Heart left ventricle (tissue), 16 donors: ENCODE measurements at places on chromosomes 3 and 15.

- H3K4me1 ChIP-seq: peaks cover 32% of the 10 kb centered on the region
- H3K36me3 ChIP-seq: no peaks in the 10 kb centered on the region
- peak overlapping the region; percentile 86 for H3K27ac ChIP-seq
Observed at GRCh38 chr15:78811825-78812183, 540 bp upstream of the ADAMTS7 start.

DNA sequence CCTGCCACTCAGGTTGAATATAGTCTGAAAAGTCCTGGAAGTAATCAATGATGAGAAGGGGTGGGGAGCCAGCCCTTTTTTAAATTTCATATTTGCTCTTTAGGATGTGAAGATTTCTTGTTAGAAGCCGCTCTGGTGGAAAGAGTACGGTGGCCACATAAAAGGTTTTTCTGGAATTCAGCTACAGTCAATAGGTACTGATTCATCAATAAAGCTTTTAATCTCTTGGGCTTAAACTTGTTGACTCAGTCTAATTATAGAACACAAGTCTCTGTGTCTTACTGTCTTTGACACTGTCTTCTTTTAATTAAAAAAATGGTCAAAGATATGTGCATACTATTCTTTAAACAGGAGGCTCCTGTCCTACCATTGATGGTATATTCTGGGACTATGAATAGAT, 99.9 kb upstream of the TP63 start:
- H3K36me3 ChIP-seq: no peaks in the 10 kb centered on the region
- no peak for DNase-seq
- no peak overlapping the region for H3K4me3 ChIP-seq
- no peaks in the 10 kb centered on the region for H3K27me3 ChIP-seq
- no peak overlapping the region for H3K27ac ChIP-seq

- H3K27me3 ChIP-seq: no peaks in the 10 kb centered on the region
- no peak overlapping the region for H3K4me3 ChIP-seq
- no peaks in the 10 kb centered on the region for H3K36me3 ChIP-seq
Observed at GRCh38 chr3:23547905-23548650, 257.7 kb upstream of the UBE2E1 start.

- no peak for DNase-seq
- no peaks in the 10 kb centered on the region for H3K36me3 ChIP-seq
- H3K4me1 ChIP-seq: no peaks in the 10 kb centered on the region
Observed at GRCh38 chr15:69660114-69660513, 207.5 kb downstream of the RPLP1 start.

DNA sequence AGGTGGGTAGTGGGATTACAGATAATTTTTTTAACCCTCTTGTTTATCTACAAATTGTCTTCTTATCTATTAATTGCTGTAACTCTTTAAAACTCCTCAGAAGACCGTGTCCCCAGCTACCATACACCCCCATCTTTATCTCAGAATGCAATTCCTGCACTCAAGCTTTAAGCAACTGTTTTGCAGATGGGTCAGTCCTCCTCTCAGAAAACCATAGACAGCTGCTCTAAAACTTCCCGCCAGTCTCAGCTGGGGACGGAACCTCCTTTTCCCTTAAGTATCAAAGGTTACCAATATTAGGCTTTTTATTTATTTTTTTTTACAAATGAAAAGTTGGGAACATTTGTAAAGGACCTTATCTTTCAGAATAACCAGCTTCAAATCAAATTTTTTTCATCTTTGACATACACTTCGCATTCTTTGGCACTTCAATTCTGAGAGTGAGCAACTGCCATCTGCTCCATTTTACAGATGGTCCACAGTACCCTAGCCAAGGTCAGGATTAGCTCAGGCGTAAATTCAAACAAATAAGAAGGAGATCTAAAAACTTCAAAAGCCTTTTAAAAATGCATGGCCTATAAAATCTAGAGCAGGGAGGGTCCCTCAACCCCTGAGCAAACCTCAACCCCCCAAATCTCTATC, 1.3 kb downstream of the GATM start:
- no peak for DNase-seq
- H3K27me3 ChIP-seq: no peaks in the 10 kb centered on the region
- no peaks in the 10 kb centered on the region for H3K36me3 ChIP-seq
- H3K27ac ChIP-seq: peak overlapping the region; percentile 78
- H3K4me1 ChIP-seq: no peaks in the 10 kb centered on the region
- peak overlapping the region; percentile 64 for H3K4me3 ChIP-seq

DNA sequence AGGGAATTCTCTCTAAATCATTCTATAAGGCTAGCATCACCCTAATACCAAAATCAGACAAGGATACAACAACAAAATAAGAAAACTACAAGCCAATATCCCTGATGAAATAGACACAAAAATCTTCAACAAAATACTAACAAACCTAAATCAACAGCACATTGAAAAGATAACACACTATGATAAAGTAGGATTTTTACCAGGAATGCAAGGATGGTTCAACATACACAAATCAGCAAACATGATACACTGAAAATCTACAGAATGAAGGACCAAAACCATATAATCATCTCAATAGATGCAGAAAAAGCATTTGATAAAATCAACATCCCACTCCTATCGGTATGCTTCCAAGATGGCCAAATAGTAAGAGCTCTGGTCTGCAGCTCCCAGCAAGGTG, 39.5 kb downstream of the ALDH1A2 start:
- no peak overlapping the region for H3K27ac ChIP-seq
- H3K36me3 ChIP-seq: no peaks in the 10 kb centered on the region
- H3K4me3 ChIP-seq: no peak overlapping the region
- no peaks in the 10 kb centered on the region for H3K27me3 ChIP-seq
- H3K4me1 ChIP-seq: no peaks in the 10 kb centered on the region

DNA sequence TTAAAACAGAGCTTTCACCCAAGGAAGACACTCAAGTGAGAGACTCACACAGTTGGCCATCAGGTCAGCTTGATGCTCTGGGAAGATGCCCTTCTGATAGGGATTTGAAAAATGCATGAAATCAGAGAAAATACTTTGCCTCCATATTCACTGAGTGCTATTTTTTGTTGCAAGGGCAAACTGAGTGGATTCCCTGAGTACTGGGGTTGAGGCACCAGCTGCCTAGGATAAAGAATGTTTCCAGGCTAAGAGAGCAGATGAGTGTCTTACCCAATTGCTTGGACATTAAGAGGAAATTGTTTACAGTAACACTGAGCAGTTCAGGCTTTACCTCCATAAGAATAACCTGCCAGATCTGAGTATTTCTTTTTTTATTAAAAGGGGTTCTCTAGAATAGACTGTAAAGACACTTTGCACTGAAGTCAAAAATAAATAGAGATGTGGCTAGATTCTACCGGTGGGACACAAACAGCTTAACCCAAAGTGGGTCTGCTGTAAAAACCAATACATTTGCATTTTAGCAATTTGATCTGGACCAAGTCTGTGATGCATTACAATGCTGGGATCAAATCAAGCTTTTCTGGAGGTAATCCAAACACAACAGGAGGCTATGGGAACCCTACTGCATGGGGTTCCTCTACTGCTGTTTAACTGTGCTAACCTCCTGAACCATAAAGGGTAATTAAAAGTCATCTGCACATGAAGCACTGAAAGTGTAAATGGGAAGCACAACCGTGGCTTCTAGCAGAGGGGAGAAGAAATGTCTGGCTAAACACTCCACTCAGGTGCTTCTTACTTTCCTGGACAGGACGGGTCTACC, 238.8 kb upstream of the WNT5A start:
- no peaks in the 10 kb centered on the region for H3K27me3 ChIP-seq
- no peaks in the 10 kb centered on the region for H3K4me1 ChIP-seq
- H3K27ac ChIP-seq: no peak overlapping the region
- no peak overlapping the region for H3K4me3 ChIP-seq

GRCh38 chr3:189914799-189915198, 205.9 kb downstream of the P3H2 start:
- H3K4me3 ChIP-seq: no peak overlapping the region
- no peak for DNase-seq
- no peaks in the 10 kb centered on the region for H3K27me3 ChIP-seq
- no peaks in the 10 kb centered on the region for H3K4me1 ChIP-seq

DNA sequence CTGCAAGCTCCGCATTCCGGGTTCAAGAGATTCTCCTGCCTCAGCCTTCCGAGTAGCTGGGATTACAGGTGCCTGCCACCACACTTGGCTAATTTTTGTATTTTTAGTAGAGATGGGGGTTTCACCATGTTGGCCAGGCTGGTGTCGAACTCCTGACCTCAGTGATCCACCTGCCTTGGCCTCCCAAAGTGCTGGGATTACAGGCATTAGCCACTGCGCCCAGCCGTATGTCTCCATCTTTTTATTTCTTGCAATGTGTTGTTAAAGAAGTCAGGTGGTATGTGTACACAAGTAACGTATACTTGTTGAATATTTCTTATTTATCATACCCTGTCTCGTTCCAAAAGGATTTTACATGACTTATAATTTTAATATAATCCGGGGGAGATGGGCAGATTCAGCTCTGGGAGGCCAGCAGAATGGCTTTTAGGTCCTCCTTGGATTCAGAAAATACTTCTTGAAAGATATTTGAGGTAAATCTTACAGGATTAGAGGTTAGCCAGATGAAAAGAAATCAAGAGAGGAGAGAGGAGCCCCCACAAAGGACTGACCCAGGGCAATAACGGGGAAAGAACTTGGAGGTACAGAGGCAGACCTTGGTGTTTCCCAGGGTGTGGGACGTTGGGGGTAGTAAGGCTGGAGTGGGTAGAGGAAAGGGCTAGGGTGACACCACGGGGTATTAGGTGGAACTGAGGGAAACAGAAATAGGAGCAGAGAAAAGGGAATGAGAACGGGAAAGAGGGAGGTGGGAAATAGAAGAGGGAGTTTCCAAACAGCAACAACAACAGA, 27.2 kb upstream of the MUC20 start:
- H3K27ac ChIP-seq: no peak overlapping the region
- no peak overlapping the region for H3K4me3 ChIP-seq
- no peaks in the 10 kb centered on the region for H3K27me3 ChIP-seq

GRCh38 chr15:26132811-26133210, 269.7 kb upstream of the ATP10A start:
- H3K36me3 ChIP-seq: no peaks in the 10 kb centered on the region
- H3K27ac ChIP-seq: no peak overlapping the region
- no peak overlapping the region for H3K4me3 ChIP-seq
- DNase-seq: no peak

- H3K27me3 ChIP-seq: no peaks in the 10 kb centered on the region
- no peak overlapping the region for H3K4me3 ChIP-seq
- H3K36me3 ChIP-seq: no peaks in the 10 kb centered on the region
- H3K27ac ChIP-seq: no peak overlapping the region
- no peak for DNase-seq
- H3K4me1 ChIP-seq: peaks cover 93% of the 10 kb centered on the region
Observed at GRCh38 chr15:52485290-52485689, 43.4 kb downstream of the MYO5A start.

DNA sequence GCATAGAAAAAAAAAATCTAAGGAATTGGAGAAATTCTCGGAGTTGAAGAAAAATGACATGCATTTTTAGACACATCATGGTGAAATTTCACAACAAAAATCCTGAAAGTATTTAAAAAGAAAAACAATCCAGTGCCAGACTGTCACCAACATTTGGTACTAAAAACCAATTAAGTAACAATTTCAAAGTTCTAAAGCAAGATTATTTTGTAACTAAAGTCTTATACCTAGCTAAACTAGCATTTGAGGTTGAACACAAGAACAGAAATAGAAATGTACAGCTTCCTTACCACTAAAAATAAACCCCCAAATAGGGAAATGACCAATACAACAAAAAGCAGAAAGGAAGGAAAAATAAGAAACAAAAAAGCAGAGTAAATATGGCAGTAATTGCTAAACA, 11.9 kb downstream of the TOMM70 start:
- H3K4me1 ChIP-seq: peaks cover 5% of the 10 kb centered on the region
- DNase-seq: no peak
- no peak overlapping the region for H3K4me3 ChIP-seq
- H3K27ac ChIP-seq: no peak overlapping the region
- peaks cover 34% of the 10 kb centered on the region for H3K36me3 ChIP-seq

- DNase-seq: no peak
- no peaks in the 10 kb centered on the region for H3K27me3 ChIP-seq
- H3K27ac ChIP-seq: no peak overlapping the region
Observed at GRCh38 chr15:79608066-79608864, 176.1 kb downstream of the MINAR1 start.

DNA sequence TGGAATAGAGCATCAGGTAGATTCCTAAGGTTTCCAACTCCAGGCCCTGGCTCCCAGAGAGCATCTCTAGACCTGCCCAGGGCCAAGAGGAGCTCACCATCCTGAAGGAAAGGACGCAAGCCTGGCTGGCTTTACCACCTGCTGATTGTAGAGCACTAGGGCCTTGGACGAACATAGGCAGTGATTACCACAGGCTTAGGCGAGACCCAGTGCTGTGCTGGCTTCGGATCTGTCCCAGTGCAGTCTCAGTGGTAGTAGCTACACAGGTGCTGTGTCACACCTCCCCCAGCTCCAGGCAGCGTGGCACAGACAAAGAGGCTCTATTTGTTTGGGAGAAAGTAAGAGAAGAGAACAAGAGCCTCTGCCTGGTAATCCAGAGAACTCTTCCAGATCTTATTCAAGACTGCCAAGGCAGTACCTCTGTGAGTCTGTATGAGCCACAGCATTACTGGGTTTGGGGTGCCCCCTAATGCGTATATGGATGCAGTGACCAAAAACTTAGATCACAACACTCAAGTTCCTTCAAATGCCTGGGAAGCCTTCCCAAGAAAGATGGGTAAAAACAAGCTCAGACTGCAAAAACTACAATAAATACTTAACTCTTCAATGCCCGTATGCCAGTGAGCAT, 25.4 kb downstream of the ISG20 start:
- no peaks in the 10 kb centered on the region for H3K36me3 ChIP-seq
- no peaks in the 10 kb centered on the region for H3K4me1 ChIP-seq
- H3K4me3 ChIP-seq: no peak overlapping the region
- no peak for DNase-seq

DNA sequence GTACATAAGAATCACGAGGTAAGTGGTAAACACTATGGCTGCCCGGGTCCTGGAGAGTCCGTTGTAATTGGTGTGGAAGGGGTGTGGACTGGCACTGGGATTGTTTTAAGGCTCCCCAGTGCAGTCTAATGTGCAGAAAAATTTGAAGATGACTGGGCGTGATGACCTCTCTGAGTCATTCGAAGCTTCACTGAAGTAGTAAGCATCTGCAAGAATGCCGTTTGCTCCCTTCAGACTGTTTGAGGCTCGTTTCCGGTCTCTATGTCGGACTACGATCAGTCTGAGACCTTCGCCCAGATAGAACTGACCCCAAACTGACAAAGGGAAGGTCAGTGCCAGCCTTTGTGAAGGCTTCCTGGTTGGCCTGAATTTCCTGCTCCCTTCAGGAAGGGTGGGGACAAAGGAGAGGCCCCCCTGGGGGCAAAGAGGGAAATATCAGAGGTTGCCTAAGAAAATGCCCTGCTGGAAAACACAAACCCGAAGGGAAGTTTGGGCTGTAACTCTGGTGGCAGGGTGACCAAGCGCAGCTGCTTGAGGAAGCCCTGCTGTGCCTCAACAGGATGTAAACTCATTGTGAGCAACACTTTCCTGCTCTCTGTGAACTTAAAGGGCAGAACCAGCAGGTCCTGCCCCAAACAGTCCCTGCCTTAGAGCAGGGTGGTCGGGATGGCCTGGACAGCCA, 34.6 kb downstream of the BTD start:
- no peaks in the 10 kb centered on the region for H3K36me3 ChIP-seq
- no peaks in the 10 kb centered on the region for H3K27me3 ChIP-seq
- DNase-seq: peak; percentile 28
- peaks cover 49% of the 10 kb centered on the region for H3K4me1 ChIP-seq
- no peak overlapping the region for H3K27ac ChIP-seq

GRCh38 chr3:41881233-41881821, 80.6 kb downstream of the ULK4 start:
- H3K27me3 ChIP-seq: no peaks in the 10 kb centered on the region
- H3K4me1 ChIP-seq: no peaks in the 10 kb centered on the region
- no peaks in the 10 kb centered on the region for H3K36me3 ChIP-seq
- no peak overlapping the region for H3K4me3 ChIP-seq
